GM10248 (cell line): ENCODE measurements at places on chromosomes 6 and 20.

DNA sequence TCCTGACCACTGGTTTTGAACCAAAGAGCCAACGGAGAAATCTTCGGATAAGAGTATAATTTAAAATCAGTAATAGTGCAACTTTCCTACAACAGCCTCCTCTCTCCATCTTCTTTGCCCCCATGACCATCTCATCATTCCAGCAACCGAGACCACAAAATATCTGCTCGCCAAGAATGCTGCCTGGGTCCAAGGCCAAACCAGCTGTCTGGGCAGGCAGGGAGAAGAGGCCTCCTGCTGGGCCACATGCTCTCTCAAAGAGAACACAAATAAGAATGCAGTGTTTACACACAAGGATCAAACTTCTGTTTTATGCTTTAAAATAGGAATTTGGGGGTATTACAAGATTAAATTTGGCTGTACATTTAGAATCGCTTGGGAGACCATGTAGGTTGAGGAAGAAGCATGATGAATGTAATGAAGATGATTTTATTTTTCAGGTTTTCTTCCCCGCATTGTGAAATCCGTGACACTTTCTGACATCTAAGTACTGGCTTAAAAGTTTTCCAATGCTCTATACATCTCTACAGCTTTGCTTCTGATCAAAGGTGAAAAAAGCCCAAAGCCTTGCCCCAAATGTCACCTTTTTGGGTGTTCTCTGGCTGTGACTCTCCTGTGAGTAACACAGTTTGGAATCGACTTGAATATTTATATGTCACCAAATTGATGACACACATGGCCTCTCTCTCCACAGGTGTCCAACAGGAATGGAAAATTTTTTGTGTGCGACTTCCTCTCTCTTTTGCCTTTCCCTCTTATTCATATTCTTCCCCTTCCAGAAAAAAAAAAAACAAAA, 79.4 kb upstream of the PROKR2 start:
- DNase-seq, result no peak

- no peak for DNase-seq
Observed at GRCh38 chr20:15107931-15108330, 770.5 kb upstream of the FLRT3 start.

- no peak for DNase-seq
Observed at GRCh38 chr6:155067956-155068615, 73.0 kb downstream of the TIAM2 start.

- DNase-seq, result no peak
Observed at GRCh38 chr6:34238585-34239499, 2.2 kb downstream of the HMGA1 start.

- DNase-seq, result no peak
Observed at GRCh38 chr6:136090929-136091328, 159.2 kb downstream of the MTFR2 start.

DNA sequence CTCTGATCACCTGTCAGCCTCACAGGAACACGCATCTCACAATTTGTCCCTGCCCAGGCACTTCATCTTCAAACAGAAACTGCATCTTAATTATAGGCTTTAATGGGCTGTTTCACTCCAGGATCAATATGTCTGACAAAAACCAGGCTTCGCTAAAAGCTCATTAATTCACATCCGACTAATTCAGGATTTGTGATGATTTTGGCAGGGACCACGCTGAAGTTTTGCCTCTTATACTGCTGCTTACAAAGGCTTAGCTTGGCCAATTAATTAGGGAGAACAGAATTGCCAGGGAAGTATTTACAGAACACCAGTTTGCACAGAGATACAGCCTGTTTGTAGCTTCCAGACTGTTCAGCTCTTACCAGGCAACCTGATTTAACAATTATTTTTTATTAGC, 541.0 kb upstream of the SPTLC3 start:
- no peak for DNase-seq

- DNase-seq, result no peak
Observed at GRCh38 chr6:33502486-33502885, 48.1 kb downstream of the ZBTB9 start.

GRCh38 chr6:36315921-36316320, 20.8 kb downstream of the BNIP5 start:
- no peak for DNase-seq

DNA sequence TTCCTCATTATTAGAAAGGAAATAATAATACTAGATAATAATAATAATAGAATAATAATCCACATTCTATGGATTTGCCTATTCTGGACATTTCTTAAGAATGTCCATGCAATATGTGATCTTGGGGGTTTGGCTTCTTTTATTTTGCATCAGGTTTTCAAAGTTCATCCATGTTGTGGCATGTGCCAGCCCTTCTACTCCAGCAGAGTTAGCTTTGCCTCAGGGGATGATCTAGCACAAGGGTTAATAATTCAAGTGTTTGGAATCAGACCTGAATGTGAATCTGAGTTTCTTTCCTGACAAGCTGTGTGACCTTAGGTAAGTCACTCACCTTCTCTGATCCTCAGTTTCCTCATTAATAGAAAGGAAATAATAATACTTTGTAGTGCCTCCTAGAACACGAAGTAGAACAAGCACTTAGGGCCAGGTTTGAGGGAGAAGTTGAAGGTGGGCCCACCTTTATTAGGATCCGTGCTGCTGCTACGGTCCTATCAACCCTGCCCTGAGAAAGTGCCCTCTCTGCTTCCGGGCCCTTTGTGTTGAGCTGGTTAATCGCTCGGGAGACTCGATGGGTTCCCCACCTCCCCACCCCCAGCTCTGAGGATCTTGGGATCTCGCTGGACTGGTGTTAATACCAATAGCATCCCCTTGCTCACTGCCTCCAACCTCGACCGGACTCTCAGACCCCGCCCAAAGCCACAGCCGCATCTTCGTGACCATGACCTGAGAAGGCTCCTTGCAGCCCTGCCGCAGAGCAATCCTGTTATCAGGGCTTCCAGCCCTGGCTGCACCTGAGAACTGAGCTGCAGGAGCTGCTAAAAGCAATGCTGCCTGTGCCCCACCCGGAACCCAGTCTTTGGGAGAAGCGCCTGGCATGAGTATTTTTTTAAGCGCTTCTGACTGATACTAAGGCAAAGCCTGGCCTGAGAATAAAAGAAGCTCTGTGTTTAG, 26.9 kb downstream of the RBM38 start:
- no peak for DNase-seq

DNA sequence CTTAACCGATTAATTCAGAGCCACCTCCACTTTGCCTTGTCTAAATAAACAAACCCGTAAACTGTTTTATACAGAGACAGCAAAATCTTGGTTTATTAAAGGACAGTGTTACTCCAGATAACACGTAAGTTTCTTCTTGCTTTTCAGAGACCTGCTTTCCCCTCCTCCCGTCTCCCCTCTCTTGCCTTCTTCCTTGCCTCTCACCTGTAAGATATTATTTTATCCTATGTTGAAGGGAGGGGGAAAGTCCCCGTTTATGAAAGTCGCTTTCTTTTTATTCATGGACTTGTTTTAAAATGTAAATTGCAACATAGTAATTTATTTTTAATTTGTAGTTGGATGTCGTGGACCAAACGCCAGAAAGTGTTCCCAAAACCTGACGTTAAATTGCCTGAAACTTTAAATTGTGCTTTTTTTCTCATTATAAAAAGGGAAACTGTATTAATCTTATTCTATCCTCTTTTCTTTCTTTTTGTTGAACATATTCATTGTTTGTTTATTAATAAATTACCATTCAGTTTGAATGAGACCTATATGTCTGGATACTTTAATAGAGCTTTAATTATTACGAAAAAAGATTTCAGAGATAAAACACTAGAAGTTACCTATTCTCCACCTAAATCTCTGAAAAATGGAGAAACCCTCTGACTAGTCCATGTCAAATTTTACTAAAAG, 2.7 kb downstream of the FOXC1 start:
- DNase-seq, result no peak

- no peak for DNase-seq
Observed at GRCh38 chr6:107466062-107466461, 6.7 kb upstream of the PDSS2 start.

- DNase-seq, result no peak
Observed at GRCh38 chr20:63083831-63084562, 77.2 kb upstream of the BHLHE23 start.

- DNase-seq, result peak; percentile 16
Observed at GRCh38 chr6:133512410-133513016, 271.4 kb downstream of the EYA4 start.

DNA sequence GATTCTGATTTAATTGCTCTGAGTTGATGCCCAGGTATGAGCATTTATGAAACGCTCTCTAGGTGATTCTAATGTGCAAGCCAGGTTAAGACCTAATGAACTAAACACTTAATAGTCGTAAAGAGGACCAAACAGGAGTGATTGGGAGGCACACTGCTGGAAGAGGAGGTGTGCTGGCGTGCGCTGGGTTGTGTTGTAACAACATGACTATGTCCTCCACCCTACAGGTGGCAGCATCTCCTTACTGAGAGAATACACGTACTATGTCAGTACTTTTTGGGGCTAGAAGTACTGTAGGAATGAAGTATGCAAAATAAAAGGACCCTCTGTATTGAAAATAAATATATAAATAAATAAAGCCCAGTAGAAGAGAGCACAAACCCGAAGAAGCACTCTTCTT, 11.9 kb downstream of the C6orf89 start:
- DNase-seq, result no peak

- no peak for DNase-seq
Observed at GRCh38 chr6:118559659-118560058, 11.6 kb downstream of the PLN start.

- no peak for DNase-seq
Observed at GRCh38 chr20:62117362-62117646, 5.0 kb upstream of the LSM14B start.
